NCI-H187 (cell line): ENCODE measurements at places on chromosomes 6 and 20.

DNA sequence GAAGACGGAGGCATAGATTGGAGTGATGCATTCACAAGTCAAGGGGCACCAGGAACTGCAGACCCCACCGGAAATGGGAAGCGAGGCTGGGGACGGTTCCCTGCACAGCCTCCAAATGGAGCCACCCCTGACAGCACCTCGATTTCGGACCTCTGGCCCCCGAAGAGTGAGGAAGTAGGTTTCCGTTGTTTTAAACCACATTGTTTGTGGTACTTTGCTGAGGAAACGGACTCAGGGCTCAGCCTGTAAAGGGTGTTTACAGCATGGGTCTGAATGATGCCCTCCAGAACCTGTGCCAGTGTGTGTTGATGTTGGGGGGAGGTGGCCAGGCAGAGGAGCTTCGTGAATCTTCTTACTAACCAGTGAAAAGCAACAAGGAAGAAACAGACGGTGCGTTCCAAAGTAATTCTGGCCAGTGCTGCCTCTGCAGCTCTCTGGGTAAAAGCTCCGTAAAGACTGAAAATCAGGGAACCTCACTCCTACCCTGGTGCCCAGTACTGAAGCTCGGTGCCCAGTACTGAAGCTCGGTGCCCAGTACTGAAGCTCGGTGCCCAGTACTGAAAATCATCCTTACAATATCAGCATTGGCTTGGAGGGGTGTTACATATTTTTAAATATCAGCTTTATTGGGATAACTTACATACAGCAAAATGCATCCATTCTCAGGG lies 30.1 kb upstream of the CCR6 start:
- DNase-seq: no peak

GRCh38 chr20:37345339-37346235 lies at the start of gene SRC:
TSS of gene SRC (plus strand) at chr20:37346140. CDS start at chr20:37384154, 38,014 bp downstream.
- peak; percentile 19 for DNase-seq

- DNase-seq: no peak
Measured at GRCh38 chr20:63441136-63442099, 31.0 kb downstream of the KCNQ2 start.

GRCh38 chr6:1393641-1394283 lies 4.4 kb downstream of the FOXF2 start:
- no peak for DNase-seq

- no peak for DNase-seq
Measured at GRCh38 chr6:52641388-52641787, 29.5 kb upstream of the TMEM14A start.

DNA sequence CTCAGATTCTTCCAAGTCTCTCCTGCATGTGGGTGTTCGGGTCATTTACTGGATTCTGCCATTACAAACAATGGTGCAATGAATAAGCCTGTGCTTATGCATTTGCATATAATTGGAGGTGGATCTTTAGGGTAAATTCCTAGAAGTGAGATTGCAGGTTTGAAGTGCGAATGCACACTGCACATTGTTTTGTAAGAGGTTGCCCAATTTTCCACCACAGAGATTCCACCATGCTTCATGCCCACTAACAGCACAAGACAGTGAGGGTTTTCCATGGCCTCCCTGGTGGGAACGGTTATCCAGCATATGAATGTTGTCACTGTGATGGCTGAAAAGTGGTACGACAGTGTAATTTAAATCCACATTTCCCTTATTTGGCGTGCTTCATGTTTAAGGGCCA lies 178.8 kb upstream of the PMEPA1 start:
- DNase-seq: no peak

- no peak for DNase-seq
Measured at GRCh38 chr20:8774412-8774811, 294.5 kb upstream of the PLCB4 start.

GRCh38 chr20:33933469-33933909 lies 60.2 kb upstream of the RALY start:
- peak; percentile 5 for DNase-seq

GRCh38 chr6:7728855-7729590 lies 3.1 kb downstream of the BMP6 start:
- DNase-seq: no peak

DNA sequence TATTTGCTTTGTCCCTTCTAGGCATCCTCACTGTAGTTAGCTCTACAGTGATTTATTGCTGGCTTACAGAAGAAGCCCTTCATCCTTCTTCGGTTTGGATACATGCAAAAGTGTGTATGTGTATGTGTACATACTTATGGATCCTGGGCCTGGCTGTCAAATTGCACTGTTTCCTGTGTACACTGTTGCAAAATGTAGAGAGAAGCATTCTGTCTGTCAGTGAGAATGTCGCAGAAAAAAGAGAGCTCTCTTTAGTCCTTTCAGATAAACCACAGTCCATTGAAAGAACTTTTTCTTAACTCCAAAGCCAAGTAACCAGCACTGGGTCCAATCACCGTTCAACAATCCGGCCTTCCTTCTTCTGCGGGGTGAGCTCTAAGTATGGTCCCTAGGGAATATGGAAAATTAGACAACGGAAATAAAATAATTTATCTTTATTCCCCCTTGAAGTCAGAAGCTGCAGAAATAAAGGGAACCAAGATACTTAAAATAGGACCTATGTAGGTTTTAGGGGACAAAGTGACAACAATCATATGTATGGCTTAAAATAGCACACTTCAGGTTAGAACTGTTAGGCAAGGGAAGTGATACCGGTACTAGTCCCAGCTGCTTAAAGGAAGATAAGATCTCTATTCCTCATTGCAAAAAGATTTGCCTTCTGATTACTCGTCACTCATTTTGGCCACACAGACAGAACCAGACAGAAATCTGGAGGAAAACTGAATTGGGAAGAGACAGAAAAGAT lies 107.0 kb downstream of the CD83 start:
- no peak for DNase-seq

- DNase-seq: no peak
Measured at GRCh38 chr20:60632391-60633262, 619.4 kb upstream of the CDH4 start.

DNA sequence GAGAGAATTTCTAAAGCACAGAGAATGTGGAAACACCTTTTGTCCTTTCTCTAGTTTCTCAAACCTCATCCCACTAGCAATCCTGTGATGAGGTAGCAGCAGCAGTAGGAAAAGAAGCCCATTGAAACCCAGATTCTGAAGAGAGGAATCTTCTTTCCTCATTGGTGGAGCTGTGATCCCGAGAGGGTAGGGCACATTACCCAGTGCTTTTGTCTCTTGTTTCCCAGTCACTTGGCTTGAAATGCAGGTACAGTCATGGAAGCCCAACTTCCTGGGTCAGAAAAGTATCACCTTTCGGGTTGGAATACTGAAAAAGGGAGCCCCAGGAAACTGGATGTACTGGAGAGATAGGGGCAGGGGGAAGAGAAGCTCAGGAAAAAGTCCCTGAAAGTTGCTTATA lies 417.4 kb downstream of the TBC1D32 start:
- no peak for DNase-seq

DNA sequence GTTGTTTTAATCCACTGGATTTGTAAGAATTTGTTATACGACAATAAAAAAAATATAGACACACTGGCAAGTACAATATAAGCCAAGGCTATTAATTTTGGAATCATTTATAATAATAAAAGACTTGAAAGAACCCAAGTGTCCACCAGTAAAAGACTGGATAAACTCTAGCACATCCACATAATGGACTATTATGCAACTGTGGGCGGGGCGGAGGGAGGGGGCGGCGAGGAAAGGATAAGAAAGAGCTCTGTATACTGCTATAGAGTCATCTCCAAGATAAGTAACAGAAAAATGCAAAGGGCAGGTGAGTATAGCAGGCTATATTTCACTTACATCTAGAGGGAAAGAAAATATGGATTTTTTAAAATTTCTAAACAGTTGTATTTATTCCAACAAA lies 123.3 kb downstream of the TBC1D32 start:
- no peak for DNase-seq

DNA sequence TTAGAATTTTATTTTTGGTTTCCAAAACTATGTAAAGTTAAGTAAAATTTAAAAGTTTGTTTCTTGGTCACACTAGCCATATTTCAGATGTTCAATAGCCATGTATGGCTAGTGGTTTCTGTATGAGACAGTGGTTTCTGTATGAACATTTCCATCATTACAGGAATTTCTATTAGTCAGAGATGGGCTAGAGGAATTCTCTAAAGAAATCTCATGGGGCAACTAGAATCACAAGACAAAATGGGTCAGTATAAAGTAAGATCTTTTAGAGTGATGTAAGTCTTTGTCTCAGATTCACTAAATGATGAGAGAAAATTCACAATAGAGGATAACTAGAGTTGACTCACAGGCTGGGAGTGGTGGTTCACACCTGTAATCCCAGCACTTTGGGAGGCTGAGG lies 149.0 kb downstream of the FUT9 start:
- no peak for DNase-seq

DNA sequence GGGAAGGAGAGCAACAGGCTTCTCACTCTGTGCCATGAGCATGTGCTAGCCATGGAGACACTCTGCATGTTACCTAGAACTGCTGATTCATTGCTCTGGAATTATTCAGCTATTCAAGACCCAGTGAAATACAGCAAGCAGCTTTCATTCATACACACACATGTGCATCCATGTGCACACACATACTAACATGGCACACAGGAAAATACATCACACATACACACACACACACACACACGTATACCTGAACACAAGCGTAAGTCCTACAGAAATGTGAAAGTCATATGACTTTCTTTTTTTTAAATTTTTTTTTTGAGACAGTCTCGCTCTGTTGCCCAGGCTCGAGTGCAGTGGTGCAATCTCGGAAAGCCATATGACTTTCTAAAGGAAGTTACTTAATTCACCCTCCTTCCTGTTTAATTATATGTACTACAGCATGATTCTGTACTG lies 108.2 kb upstream of the NFATC2 start:
- DNase-seq: no peak

GRCh38 chr6:1841136-1841535 lies 231.4 kb downstream of the FOXC1 start:
- DNase-seq: no peak

GRCh38 chr6:121666814-121667213 lies 231.4 kb downstream of the GJA1 start:
- DNase-seq: no peak

DNA sequence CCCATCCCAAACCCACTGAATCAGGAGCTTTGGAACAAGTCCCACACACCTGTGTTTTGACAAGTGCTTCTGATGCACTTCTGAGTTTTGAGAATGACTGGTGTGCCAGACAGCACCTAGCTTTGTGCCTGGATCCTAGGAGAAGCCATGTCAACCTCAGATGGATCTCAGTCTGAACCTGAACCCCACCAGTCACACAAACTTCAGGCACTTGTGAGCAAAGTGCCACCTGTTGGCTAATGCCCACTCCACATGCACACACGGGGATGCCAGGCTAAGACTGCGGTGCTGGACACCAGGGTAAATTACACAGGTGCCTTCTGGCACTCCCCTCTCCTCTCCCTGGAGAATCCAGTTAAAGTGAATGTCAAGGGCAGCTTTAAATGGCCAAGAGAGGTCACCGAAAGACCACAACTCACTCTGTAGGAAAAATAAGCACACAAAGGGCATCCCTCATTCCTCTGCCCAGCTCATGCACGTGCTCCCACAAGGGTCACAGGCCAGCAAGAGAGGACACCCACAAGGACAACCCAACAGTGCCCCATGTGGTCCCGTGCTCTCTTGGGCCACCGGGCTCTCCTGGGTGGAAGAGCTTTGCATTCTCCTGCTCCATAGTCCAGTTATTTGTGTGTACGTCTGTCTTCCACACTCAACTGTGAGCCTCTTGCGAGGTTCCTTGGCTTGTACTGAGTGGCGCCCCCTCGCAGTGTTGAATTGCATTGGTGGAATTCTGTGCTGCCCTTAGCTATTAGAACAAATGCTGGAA lies 45.6 kb downstream of the TAF8 start:
- no peak for DNase-seq

DNA sequence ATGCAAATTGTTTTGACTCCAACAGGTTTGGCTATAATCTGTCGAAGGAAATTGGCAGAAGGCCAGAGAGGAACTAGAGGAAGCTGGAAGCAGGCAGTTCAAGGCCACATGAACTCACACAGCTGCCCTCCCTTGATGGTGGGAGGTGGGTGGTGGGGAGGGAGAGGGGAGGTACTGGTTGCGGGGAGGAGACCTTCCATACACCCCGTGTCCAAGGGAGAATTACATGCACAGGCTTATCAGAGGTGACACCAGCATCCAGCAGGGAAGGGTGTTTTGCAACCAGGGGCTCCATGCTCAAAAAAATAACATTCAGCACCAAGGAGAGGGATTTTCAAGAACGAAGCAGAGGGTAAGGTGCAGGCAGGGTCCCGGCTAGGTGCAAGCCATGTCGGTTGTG lies 9.1 kb downstream of the PRND start:
- no peak for DNase-seq

DNA sequence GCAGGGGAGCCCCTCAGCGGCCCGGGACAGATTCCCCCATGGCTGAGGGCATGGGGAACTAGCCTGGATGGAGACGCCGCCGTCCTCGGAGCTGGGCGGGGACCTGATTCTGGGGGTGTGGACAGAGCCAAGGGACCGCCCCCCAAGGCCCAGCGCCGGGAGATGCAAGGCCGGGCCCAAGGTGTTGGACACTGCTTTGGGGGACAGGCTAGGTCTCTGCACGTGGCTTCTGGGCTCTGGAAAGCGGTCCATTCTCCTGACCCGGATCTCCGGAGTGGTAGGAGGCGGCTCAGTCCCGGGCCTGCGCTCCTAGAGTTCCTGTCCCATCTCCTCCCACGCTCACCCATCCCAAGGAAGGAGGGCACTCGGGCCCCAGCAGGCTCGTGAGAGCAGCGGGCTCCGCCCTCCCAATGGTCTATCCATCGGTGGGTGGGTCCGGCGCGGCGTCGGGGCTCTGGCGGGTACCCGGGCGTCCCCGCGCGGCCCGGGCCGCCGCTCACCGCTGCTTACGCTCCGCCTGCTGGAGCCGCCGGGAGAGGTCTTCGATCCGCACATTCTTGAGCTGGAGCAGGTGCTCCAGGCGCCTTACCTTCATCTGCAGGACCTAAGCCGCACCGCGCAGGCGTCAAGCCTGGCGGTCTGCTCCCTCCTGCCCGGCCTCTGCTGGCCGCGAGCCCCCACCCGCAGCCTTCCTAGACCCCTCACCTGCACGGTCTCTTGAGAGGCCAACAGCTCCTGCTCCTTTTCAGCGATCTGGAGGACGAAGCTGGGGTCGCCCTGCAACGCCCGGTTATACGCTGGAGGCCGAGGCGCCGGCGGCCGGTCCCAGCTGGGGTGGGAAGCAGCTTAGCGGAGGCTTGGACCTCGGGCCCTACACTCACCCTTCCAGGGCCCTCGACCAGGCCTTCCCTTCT lies 3.3 kb downstream of the SPEF1 start:
- no peak for DNase-seq

- DNase-seq: no peak
Measured at GRCh38 chr20:24211972-24212371, 223.4 kb upstream of the GGTLC1 start.

DNA sequence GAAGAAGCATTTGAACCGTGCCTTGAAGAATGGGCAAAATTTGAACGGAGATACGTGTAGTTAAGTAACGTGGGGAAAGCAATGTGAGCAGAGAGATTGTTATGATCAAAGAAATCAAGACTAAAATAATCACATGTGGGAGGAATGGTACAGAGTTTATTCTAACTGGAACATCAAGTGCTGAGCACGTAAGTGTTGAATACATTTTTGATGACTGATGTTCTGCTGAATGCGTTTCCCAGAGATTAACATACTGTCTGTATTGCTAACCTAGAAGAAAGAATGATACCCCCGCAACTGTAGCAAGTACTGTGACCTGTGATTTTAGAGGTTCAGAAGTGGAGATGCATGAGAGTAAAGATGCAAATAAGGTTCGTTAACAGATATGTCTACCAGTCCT lies 146.9 kb upstream of the EPHA7 start:
- DNase-seq: no peak
